Pulmonary artery endothelial cell (primary cell): ENCODE measurements at places on chromosomes 2 and 18. TPM values are rescaled to one million over a fixed set of nuclear protein-coding genes. Genes with fewer than 3 reads are reported as not detected.

- DNase-seq = no peak
Measured at GRCh38 chr2:27804146-27804545, 32.6 kb downstream of the MRPL33 start.

- DNase-seq = no peak
Measured at GRCh38 chr2:120938045-120938771, 202.5 kb downstream of the GLI2 start.

DNA sequence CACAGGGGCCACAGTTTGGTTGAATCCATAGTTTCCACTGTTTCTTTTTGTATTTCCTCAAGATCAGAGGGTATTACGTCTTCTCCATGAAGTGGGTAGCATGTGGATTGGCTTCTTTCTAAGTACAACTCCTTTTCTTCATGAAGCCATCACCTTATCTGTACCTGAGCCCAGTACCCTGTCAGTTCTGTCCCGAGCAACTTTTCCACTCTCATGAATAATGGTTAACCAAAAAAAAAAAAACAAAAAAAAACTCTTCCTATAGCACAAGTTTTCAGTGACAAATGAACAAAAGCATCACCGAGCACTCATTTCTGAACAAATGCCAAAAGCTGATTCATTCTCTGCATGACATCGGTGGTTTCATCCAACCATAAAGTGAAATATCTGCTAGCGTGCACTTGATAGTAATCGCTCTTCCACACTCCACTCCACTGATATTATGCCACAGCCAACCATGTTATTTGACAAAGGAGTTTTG lies 53.0 kb upstream of the CCDC150 start:
- no peak for DNase-seq

GRCh38 chr2:209121691-209122090 lies 302.2 kb upstream of the MAP2 start:
- no peak for DNase-seq

Gene RSAD2
- total RNA-seq = 0.63 and 0.66 TPM in 2 replicates

Gene REG1B
- total RNA-seq = not detected in 2 replicates

DNA sequence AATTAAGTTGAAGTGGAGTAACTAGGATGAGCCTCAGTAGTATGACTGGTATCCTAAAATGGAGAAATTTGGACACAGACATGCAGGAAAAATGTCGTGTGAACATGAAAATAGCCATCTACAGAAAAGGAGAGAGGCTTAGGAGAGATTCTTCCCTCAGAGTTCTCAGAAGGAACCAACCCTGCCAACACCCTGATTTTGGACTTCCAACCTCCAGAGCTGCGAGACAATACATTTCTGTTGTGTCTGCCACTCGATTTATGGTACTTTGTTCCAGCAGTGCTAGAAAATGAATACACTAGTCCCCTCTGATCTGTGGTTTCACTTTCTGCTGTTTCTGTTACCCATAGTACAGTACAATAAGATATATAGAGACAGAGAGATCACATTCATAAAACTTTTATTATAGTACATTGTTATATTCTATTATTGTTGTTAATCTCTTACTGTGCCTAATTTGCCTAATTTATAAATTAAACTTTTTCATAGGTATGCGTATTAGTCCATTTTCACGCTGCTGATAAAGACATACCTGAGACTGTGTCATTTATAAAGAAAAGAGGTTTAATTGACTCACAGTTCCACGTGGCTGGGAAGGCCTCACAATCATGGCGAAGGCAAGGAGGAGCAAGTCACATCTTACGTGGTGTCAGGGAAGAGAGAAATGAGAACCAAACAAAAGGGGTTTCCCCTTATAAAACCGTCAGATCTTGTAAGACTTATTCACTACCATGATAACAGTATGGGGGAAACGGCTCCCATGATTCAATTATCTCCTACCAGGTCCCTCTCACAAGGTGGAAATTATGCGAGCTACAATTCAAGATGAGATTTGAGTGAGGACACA lies 41.3 kb downstream of the PLEKHA3 start:
- no peak for DNase-seq

GRCh38 chr2:72847534-72848315 lies 21.9 kb upstream of the EXOC6B start:
- DNase-seq = no peak

Gene B3GNT7
- total RNA-seq = 0.26 and 0.49 TPM in 2 replicates

GRCh38 chr2:144490017-144490416 lies 29.9 kb downstream of the ZEB2 start:
- no peak for DNase-seq

DNA sequence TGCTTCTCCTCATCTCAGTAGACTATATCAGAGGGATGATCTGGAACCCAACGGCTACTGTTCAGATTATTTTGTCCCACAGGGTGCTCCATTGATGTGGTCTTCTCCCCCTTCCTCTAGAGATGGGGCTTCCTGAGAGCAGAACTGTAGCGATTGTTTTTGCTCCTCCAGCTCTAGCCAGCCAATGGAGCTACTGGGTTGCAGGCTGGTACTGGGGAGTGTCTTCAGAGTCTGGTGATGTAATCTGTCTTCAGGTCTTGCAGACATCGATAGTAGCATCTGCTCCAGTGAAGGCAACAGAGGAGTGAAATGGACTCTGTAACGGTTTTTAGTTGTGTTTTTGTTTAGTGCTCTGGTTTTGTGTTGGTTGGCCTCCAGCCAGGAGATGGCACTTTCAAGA lies 621.9 kb downstream of the RNF144A start:
- no peak for DNase-seq

- no peak for DNase-seq
Measured at GRCh38 chr18:66655407-66655806, 51.5 kb upstream of the CDH19 start.
